ENCODE measurements at places on chromosomes 3 and 15. TPM values are rescaled to one million over a fixed set of nuclear protein-coding genes. Genes with fewer than 3 reads are reported as not detected.

The TMCO5A gene
- total RNA-seq: not detected

DNA sequence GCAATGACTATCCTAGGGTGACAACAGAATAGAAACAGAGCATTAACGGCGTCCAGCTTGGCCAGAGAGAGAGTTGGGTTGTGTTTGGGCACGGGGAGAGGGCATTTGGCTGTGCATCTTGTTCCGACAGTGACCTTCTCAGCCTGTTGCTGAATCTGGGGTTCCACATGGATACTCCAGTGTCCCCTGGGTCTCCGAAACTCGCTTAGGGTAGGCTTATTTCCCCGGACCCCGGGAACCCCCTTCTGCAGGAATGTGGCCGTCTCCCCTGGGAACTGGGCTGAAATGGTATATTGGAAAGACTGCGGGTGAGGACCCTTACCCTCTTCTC is 7.9 kb downstream of the SHOX2 start:
- no peak for DNase-seq

DNA sequence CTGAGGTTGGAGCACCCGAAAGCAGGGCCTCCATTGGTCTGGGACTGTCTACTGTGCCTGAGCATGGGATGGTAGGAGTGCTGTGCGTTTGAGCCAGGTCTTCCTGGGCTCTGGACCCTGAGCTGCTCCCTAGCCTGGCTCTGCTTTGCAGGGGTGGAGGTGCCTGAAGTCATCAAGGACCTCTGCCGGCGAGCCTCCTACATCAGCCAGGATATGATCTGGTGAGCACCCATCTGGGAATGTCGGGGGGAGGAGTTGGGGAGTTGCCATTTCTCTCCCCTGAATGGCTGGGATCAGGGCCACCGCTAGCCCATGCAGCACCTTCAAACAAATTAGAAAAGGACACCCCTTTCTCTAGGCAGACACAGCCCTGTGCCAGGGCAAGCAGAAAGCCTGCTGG is 20.7 kb downstream of the DUOX1 start:
- DNase-seq: no peak

The GOLGA6L4 gene
- total RNA-seq: 1.6 TPM

GRCh38 chr3:131353986-131354385 is 27.6 kb upstream of the NUDT16 start:
- DNase-seq: no peak

- no peak for DNase-seq
Observed at GRCh38 chr3:149790268-149790667, 2.1 kb downstream of the ANKUB1 start.

The DAZL gene
- total RNA-seq: not detected

GRCh38 chr3:174023421-174023820 is 625.9 kb downstream of the NLGN1 start:
- DNase-seq: no peak

GRCh38 chr15:72902245-72902918 is 118.8 kb upstream of the ADPGK start:
- DNase-seq: no peak

GRCh38 chr3:65026151-65026550 is 338.4 kb upstream of the ADAMTS9 start:
- DNase-seq: no peak
